ENCODE measurements at places on chromosomes 2 and 18.
A peak's percentile ranks its signal among the peaks of the same experiment; 100 is the strongest.

GRCh38 chr2:29923110-29923721, 1.8 kb upstream of the ALK start:
- DNase-seq = peak; percentile 50

GRCh38 chr2:171531836-171532450, 9.7 kb downstream of the CYBRD1 start:
- no peak for DNase-seq

DNA sequence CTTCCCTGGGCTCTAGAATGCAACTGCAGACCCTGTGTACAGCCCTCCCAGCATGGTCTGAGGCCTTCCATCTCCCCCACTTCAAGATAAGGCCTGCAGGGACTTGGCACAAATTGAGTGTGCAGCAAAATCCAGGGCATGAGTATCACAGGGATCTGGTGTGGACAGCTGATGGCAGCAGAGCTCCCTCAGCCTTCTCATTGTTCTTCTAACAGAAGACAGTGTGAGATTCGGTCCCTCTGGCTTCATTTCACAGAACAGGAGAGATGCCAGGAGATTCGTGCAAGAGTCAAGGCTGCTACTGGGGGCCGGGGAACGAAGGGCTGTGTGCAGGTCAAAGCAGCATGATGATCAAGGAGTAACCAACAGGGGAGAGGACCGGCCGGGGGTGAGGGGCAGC, 85.8 kb downstream of the UXS1 start:
- no peak for DNase-seq

DNA sequence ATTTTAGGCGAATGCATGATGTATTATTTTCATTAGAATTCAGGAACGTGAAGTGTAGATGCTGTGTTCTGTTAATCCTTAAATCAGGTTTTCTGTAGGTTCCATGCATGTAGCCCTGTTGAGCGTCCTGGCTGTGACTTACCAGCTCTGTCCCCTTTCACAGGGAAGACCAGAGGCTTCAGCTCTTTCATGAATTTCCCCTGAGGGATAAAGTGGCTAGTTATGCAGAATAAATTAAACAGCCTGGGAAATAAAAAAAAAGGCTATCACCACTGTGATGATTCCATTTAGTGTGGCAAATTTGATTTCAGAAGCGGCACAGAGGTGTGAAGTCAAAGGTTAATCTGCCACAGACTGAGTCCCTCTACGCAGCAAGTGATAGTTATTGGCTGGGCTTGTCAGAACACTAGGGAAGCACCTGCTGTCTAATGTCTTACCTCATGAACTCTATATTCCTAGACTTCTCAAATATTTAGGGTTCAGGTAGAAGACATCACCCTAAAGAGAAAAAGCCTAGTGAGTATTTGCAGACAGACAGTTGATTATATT, 61.6 kb upstream of the LINC00305 start:
- no peak for DNase-seq

- DNase-seq = no peak
These were observed 8.4 kb downstream of the ACSL3 start for GRCh38 chr2:222869252-222869560.

DNA sequence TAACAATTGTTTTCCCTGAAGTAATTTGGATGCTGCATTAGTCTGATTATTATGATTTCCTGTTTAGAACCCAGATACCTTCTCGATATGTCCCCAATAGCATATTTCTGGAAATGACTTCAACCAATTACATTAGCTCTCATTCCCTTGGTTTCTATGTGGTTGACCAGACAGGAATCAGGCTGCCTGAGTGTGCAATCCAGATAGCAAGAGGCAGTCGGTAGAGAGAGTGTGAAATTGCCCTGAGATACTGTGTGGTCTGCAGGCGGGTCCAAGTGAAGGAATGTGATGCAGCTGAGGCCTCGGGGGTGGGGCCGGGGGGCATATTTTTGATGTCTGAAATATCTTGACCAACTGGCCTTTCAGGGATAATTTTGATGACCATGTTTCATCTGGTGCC, 143.9 kb upstream of the ITGA6 start:
- no peak for DNase-seq

- no peak for DNase-seq
These were observed 173.5 kb downstream of the ALK start for GRCh38 chr2:29747786-29748470.

DNA sequence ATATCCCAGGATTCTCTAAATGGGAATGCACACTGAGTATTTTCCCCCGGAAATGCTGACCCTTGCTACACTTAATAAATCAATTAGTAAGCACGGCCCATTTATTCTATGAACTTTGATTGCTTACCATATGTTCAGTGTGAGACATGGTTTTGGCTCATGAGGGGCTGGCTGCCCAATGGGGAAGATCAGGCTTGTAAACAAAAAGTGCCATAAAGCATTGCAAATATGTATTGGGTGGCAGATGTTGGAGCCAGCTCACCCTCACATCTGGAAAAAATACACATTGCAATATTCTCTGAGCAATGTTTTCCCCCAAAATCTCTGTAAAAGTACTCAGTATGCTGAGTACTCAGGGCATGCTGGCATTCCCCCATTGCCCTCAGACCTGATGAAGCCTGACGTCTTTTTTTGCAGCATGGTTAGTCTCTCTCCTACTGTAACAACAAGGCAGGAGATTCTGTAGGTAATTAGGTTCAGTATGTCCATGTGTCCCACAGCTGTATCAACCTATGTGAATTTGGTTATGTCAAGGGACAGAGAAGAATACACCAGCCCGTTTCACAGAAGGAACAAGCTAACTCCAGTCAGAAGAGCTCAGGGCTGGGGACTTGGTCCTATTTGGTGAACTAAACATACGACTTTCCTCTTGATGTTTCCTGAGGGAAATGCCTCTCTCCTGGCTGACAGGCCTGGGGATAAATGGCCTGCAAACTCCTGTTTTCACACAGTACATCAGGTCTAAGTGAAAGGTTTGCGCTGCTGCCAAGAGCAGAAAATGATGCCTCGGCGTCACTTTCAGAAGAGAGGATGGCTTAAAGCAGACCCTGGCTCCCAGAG, 202.4 kb downstream of the INSIG2 start:
- no peak for DNase-seq

GRCh38 chr2:219124381-219125110, 36.1 kb downstream of the NHEJ1 start:
- no peak for DNase-seq

- no peak for DNase-seq
These were observed 53.2 kb downstream of the ZNF516 start for GRCh38 chr18:76441668-76442412.

GRCh38 chr18:57439609-57439968, 4.4 kb downstream of the ONECUT2 start:
- no peak for DNase-seq

GRCh38 chr2:102765061-102765460, 3.2 kb downstream of the TMEM182 start:
- no peak for DNase-seq

- peak; percentile 89 for DNase-seq
These were observed 954 bp upstream of the CTDSP1 start for GRCh38 chr2:218398437-218399390.

- no peak for DNase-seq
These were observed 352.6 kb downstream of the TNS1 start for GRCh38 chr2:217650229-217650628.

DNA sequence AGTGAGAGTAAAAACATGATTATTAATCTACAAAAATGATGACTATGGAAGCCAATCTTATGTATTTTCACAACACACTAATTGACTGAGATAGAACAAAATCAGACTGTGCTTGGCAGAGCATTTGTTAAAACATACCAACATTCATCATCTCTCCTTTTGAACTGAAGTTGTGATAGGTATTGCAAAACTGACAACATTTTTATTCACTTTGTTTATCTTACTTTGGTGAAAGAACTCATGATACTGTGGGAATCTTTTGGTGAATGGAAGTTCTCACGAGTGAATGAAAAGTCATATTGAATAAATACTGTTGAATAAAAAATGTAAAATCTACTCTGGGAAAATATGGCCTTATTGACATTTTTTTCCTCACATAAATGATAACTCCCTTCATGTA, 1430.2 kb upstream of the PIK3C3 start:
- DNase-seq = no peak

DNA sequence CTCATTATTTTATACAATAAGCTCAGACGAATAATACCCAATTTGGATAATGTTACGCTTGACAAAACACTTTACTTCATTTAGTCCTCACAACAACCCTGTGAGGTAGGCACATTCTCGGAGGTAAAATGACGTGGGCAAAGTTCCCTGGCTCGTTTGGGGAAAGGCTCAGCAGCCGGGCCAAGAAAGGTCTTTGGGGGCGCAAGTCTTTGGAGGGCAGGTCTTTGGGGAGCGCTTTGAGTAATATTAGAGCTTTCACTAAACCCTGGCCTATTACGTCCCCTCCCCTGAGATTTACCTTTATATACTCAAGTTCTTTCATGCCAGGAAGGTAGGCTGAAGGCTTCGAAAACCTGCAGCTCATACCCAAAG, 427 bp downstream of the RBKS start:
- DNase-seq = no peak

- no peak for DNase-seq
These were observed 342.7 kb upstream of the REG3G start for GRCh38 chr2:78682781-78683180.

DNA sequence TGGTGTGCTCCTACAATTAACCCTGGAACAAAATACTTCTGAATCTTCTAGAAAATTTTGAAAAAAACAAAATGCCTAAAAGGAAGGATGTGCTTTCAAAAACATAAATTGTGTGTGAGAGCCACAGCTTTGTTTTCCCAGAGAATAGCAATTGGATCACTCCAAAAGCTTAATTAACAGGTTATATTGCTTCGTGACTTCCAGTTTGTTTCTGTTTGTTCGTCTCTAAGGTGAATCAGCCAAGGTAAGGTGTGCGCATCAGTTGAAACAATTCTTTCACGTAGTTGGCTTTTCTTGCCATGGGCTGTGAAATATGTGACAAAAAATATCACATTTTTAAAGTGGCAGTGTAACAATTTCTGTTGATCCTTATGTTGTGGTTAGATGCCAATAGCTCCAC, 90.3 kb upstream of the BARD1 start:
- no peak for DNase-seq

- no peak for DNase-seq
These were observed 343.5 kb upstream of the KLHL29 start for GRCh38 chr2:23041443-23041842.

- DNase-seq = no peak
These were observed 173.7 kb downstream of the SP3 start for GRCh38 chr2:173791502-173791901.

DNA sequence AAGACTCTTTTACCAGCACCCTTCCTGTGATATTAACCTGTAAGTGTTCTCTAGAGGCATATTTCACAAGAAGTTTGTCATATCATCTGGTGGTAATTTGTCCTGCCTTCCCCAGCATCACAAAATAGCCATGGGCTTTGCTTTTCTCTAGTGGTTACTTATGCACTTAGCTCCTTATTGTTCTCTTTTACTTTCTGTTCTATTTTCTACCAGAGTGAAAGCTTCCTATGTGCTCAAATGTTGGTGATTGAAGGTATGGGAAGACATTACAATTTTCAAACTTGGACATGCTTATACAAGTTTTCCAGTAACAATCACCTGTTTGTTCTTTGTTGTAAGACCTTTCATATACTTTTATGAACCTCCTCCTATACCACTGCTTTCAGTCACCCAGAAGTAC, 87.0 kb upstream of the KCNH7 start:
- no peak for DNase-seq

DNA sequence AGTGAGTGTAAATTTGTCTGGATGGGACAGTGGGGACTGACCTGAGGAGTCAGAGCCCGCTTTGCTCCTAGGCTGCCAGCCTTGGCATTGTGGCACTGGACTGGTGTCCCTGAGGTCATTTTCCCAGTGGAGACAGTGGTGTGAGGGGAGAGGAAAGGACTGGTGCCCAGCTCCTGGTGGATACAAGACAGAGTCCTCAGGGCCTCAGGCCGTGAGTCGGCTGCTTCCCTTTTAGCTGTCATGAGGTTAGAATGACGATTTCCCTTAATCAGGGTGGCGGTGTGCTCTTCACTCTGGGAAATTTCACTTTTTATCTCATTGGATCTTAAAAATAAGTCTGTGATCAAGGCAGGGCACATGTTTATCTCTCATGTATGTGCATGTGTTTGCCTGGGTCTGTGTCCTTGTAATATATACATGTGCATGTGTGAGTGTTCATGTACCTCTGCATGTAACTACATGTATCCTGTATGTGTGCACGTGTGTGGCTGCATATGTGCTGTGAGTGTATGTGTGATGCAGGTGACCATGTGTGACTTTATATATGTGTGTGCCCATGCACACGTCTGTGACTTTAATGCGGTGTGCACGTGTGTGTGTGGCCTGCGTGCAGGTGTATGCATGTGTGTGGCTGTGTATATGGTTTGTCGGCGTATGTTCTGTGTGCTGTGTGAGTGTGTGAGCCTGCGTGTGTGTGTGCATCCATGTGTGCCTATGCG, 55.7 kb downstream of the GLI2 start:
- no peak for DNase-seq

DNA sequence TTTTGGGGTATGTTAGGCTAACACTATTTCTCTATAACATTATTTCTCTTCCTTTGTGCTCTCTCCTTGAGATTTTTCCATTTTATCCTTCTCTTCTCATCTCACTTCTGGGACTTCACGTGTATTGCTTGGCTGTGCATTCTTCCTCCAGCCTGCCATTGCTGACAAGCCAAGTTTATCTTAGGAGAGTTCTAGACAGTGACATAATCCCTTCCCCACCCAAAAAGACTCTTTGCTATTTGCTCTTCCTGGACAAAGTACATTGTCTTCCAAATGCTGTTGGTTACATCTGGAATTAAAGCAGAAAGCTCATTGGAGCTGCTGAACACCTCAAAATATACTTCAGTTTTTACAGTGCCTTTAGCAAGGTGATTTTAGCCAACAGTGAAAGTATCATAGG, 8.9 kb downstream of the TSPYL6 start:
- no peak for DNase-seq

- DNase-seq = peak; percentile 37
These were observed 35.1 kb downstream of the MYO7B start for GRCh38 chr2:127570282-127571250.

DNA sequence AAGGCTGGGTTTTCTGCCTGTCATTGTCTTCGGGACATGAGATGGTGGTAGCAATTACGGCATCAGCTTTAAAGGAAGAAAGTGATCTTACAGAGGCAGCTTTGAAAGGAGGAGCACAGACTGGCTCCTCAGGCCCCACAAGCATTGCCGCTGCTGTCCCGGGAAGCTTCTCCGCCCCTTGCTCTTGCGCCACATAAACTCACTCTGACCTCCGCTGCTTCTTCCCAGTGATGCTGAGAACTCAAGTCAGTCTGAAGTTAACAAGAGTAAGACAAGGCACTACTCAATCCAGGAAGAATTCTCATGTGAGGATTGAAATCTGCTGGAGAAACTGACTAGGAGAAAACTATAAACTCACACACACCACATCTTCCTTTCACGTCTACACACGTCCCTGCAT, 112.4 kb upstream of the RIOK3 start:
- DNase-seq = peak; percentile 24
